RWPE2 (cell line): ENCODE measurements at places on chromosomes 6 and 20.

- no peaks in the 10 kb centered on the region for H3K4me1 ChIP-seq
- no peak overlapping the region for H3K4me3 ChIP-seq
- H3K27ac ChIP-seq, result no peak overlapping the region
- no peaks in the 10 kb centered on the region for H3K27me3 ChIP-seq
- no peak for DNase-seq
Measured at GRCh38 chr6:138427701-138428100, 23.7 kb downstream of the HEBP2 start.

DNA sequence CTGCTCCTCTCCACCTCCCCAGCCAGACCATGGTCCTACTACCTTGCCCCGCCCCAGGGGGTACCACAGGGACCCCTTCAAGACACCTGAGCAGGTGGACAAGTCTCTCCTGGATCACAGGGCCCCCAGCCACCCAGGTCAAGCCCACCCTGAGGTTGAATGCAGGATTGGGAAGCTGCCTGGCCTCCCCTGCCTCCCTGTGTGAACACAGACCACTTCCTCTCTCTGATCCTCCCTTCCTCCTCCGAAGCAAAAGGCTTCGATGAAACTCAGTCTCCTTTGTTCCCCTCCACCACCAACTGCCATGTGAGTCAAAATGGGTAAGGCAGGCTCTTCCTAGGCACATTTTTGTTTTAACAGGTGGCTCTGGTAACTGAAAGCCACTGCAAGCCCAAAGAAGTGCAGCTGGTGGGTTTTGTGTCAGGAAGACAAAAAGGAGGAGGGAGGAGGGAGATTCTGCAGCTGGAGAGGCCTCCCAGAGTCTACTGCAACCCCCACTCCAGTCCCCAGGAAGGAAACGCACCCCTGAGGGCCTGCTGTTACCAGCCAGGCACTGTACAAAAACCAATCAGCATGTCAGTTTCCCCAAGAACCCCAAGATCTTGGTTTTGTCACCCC, 5.4 kb downstream of the ADA start:
- no peak for DNase-seq
- H3K27ac ChIP-seq, result peak overlapping the region; percentile 1
- no peaks in the 10 kb centered on the region for H3K36me3 ChIP-seq
- H3K27me3 ChIP-seq, result no peaks in the 10 kb centered on the region

- no peak overlapping the region for H3K27ac ChIP-seq
- H3K27me3 ChIP-seq, result no peaks in the 10 kb centered on the region
- no peaks in the 10 kb centered on the region for H3K36me3 ChIP-seq
- no peak overlapping the region for H3K4me3 ChIP-seq
- no peak for DNase-seq
Measured at GRCh38 chr6:25242567-25242966, 36.6 kb upstream of the CARMIL1 start.

DNA sequence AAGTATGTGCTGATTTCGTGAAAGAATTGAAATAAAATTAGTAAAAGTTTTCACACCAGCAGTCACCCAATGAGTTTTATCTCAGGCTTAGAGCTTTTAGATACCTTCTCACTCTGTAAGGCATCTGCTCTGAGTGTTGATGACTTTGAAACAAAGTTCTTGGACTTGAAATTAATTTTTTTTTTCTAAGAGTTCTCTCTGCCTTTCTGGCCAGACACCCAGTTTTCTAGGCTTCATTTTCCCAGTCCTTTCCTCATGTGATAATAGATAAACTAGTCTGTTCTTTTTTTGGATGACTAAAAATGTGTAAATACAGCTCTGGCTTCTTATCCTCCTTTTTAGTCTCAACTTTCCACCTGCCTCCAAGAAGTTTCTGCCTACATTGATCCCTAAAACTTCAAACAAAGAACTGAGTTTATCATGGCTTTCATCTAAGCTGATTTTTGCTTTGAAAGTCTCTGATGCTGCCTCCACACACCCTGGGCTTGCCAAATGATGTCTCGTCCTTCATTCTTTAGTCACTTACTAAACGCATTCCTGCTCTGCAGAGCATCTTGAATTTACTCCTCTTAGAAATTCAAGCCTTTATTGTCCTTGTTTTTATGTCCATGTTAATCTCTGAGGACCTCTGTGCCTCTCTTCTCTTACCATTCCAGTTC, 32.7 kb downstream of the SLX4IP start:
- H3K36me3 ChIP-seq, result no peaks in the 10 kb centered on the region
- no peak for DNase-seq
- no peaks in the 10 kb centered on the region for H3K27me3 ChIP-seq
- no peak overlapping the region for H3K27ac ChIP-seq
- peaks cover 3% of the 10 kb centered on the region for H3K4me1 ChIP-seq

- DNase-seq, result peak; percentile 97
- peak overlapping the region; percentile 46 for H3K4me3 ChIP-seq
- no peaks in the 10 kb centered on the region for H3K27me3 ChIP-seq
- H3K4me1 ChIP-seq, result peaks cover 45% of the 10 kb centered on the region
Measured at GRCh38 chr6:30885999-30886896, 1.9 kb downstream of the DDR1 start.

- H3K4me3 ChIP-seq, result no peak overlapping the region
- no peaks in the 10 kb centered on the region for H3K36me3 ChIP-seq
- H3K27ac ChIP-seq, result no peak overlapping the region
- no peak for DNase-seq
- H3K27me3 ChIP-seq, result peaks cover 14% of the 10 kb centered on the region
Measured at GRCh38 chr6:33967966-33968724, 164.3 kb upstream of the MLN start.

DNA sequence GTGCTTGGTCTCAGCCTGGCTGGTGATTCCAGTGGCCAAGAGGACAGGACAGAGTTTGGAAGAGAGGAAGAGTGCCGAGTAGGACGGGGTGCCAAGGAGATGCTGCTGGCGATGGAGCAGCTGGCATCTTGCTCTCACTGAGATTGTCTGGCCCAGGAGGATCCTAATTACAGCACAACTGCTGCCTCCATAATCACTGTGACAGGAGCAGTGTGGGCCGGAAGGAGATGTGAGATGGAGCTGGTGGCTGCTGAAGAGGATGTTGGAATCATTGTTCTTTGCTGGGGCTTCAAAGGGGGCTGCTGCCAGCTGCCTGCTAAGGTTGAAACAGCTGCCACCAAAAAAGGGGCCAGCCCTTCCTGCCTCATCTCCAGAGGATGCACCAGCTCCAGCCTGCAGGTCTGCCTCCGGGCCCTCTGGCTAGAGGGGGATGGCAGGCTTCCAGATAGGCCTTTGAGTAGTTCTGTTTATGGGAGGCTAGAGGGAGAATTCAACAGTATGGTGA, 214.4 kb downstream of the RNF144B start:
- H3K36me3 ChIP-seq, result no peaks in the 10 kb centered on the region
- H3K27me3 ChIP-seq, result peaks cover 3% of the 10 kb centered on the region
- no peak for DNase-seq
- H3K4me3 ChIP-seq, result no peak overlapping the region
- no peaks in the 10 kb centered on the region for H3K4me1 ChIP-seq
